ENCODE measurements at places on chromosomes 11 and 22.

GRCh38 chr11:911031-911889 is 650 bp upstream of the CHID1 start:
- peak; percentile 43 for DNase-seq

- no peak for DNase-seq
Observed at GRCh38 chr22:31814942-31815341, 61.1 kb downstream of the DEPDC5 start.

GRCh38 chr11:71096751-71097388 is 155.5 kb downstream of the SHANK2 start:
- DNase-seq = no peak

- DNase-seq = peak; percentile 14
Observed at GRCh38 chr11:115672999-115673411, 168.8 kb upstream of the CADM1 start.

DNA sequence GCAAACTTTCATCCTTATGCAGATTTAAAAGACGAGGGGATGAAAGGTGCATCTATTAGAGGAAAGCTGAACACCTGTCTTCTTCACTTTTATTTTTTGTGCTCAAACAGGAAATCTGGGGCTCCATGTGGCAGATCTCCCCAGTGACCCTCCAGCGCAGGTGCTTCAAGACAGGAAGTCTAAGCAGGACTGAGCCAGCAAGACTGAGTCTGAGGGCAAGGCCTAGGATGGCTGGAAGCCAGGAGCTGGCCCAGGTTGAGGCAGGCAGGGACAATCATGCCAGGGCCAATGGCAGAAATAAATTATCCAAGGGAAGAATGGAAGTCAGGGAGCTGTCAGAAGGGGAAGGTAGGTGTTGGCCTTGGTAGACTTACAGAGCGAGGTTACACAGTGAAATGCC is 101.1 kb upstream of the SPON1 start:
- no peak for DNase-seq

DNA sequence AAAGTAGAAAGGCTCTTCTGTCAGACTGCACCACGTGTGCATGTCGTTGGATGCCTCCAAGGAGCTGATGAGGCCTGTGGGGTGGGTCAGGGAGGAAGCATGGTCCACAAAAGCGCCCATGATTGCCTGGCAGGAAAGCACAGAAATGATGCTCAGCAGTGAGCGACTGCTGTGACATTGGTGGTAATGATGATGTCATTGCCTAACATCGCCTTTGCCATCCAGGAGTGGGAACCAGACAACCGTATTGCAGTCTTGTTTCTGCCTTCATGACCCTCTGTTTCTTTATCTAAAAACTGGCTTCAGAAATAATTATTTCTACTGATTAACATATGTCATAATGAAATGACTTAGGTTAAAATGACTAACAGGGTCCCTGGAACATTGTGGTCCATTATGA is 477.8 kb upstream of the B3GAT1 start:
- no peak for DNase-seq

DNA sequence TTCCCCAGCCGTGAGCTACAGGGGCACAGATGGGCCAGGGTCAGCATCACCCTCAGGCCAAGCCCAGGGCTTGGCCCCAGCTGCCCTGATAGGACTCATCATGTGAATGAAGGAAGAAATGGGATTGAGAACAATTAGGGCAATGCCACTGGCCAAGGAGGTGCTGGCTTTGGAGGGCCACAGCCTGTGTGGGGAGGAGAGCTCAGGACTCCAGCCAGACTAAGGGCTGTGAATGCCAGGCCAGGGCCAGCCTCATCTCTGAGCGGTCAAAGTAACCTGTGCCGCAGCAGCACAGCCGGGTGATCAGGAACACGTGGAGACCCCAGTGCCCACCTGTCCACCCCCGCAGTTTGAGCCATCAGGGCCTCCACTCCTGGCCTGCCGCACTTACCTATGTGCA is 10.1 kb downstream of the CHID1 start:
- DNase-seq = no peak

DNA sequence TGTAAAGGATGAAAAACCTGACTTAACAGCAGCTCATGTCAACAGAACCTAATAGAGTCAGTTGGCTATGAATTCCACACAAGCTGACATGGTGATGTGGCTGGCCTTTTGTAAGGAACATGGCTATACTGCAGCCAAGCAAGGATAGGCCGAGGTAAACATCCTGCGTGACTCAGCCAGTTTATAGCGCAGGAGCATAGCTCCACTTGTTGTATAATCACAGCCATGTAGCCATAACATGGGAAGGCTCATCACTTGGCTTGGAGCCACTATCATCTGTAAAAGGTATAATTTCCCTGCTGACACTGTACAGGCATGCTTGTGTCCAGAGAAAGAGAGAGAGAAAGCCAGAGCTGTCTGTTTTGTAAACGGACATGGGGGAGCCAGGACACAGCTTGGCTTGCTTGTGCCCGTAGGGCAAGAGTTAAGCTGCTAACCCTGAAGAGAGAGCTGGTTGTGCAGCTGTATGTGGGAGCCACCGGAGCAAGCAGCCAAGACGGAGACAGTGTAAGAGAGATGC is 104.4 kb upstream of the PLET1 start:
- DNase-seq = peak; percentile 79

DNA sequence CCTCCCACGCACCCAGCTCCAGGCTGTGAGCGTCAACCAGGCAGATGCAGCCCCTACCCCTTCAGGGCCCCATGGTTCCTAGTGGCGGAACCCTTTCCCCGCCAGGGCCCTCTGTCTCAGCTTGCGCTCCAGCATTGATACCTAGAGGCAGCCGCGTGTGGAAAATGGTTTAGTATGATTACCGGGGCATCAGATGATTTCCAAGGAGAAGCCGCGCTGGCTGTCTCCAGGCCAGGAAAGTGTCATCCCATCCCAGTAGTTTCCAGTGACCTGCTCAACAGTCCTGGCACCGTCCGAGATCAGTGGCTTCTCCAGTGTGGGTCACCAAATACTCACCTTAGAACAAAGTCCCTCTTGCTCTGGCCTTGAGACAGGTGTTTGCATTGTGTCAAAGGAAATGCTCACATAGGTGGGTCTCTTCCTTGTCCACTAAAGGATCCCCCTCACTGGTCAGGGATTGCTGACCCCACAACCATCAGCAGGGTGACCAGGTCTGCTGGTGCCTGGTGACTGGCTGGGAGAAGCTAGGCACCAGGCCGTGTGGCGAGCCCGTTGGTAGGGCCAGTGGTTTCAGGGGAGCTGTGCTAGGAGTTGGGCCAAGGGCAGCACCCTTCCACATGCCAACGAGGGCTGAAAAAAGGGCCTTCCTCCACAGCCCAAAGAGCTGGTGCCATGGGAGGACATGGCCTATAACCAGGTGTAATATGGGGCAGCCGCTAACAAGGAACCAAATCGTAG is 109.4 kb downstream of the MORC2 start:
- no peak for DNase-seq

DNA sequence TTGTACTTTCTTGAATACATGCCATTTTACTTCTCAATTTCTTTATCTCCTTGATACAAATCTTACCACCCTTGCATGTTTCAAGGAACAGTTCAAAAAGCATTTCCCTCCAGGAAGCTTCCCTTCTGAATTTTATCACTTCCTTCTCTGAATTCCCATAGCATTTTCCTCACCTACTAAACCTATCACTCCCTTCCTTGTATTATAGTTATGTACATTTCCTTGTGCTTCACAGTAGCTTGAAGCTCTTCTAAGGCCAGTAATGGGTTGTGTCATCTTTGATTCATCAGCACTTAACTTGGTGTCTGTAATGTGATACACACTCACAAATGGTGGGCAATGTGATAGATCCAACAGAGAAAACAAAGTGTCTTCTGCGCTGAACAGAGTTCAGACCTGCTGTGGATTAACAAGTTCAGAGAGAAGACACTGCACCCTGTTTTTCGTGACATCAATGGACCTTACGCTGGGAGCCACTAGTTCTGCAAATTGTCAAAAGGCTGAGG is 127.5 kb downstream of the CCDC81 start:
- no peak for DNase-seq

GRCh38 chr11:120398132-120398531 is 61.9 kb downstream of the ARHGEF12 start:
- no peak for DNase-seq

DNA sequence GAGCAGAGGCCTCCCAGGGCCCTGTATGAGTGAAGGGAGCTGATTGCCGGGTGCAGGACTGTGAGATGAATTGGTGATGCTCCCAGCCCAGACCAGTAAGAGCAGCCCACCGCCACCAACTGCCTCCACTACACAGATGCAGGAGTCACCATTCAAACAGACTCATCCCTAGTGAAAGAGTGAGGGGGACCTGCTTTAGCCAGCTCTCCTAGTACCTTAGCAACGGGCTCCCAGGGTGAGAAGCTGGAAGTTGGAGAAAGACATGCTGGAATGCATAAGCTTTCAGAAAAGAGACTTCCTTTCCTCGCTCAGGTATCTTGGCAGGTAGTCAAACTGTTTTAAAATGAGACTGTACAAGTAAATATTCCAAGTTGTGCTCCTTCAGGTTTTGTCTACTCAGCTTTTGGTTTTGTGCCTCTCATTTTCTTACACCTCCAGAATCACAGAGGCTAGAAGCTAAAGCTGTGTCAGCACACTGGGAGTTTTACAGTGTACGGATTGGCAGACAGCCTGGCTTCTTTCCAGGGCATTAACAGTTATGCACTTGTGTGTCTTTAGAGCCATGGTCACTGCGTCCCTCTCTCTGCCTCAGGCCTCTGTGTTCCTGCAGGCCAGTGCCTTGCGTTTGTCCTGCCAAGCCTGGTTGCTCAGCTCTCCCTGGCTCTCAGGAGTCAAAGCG is 146.2 kb downstream of the ATXN10 start:
- no peak for DNase-seq

- DNase-seq = no peak
Observed at GRCh38 chr22:49481659-49482399, 345.8 kb downstream of the BRD1 start.

DNA sequence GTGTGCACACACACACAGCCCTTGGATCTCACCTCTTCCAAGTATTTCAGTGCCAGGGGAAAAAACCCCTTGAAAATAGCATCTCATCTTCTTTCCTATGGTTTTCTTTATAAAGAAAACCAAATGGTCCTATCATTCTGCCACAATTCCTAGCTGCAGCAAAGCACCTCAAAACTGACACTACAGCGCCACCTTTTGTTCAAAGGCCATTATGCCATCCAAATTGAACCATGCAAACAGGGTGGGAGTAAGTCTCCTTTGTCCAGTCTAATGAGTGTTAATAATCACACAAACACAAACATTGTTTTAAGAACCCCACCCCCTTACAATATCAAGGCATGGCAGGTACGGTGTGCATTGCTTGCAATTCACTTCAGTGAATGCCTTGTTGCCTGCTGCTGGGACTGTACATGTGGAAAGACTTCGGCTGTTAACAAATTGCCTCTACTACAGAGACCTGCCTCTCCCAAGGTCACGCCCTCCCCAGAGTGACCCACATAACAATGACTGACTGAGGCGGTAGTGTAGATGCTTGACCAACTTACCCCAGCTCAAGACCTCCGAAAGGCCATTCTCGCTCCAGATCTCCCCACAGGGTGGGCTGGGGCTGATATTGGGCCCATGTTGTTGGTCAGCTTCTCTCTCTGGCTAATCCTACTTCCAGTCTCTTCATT is 31.7 kb downstream of the FAM181B start:
- DNase-seq = peak; percentile 11

DNA sequence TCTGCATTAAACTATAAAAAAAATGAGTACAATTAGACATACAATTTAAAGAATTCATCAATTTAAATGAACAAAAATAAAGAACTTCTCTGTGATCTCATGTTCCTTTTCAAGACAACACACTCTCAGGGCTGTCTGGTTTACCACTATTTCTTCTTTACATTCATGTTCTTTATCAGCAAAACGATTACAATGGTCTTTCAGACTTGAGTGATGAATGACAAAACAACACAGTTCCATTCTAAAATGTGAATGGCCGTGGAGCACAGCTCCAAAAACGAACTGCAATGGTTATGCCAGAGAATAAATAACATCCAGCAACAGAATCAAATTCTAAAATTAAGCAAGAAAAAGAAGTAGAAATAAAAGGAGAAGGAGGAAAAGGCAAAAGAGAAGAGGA is 113.1 kb downstream of the CADM1 start:
- no peak for DNase-seq

- DNase-seq = no peak
Observed at GRCh38 chr22:33083212-33083611, 25.0 kb upstream of the SYN3 start.

DNA sequence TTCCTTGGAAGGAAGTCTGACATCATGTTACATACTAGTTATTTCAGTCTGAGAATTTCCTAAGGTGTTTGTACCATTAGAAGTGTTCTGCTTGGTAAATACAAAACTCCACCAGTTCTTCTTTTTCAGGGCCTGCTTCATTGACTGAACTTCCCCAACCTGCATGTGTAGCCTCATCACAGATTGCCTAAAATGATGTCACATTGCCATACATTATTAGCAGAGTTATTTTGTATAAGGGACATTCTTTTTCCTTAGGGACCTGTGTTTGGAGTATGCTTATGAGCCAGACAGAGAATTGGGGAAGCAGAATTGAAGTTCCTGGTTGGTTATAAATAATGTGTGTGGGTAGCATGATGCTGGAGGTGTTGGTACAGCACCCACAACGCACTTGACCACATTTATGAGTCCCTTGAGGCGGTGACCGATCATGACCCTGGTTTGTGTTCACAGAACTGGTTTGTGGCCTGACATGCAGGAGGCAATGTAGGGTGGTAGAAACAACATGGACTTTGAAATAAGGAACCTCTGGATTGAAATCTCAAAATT is 16.4 kb upstream of the MMP7 start:
- no peak for DNase-seq

DNA sequence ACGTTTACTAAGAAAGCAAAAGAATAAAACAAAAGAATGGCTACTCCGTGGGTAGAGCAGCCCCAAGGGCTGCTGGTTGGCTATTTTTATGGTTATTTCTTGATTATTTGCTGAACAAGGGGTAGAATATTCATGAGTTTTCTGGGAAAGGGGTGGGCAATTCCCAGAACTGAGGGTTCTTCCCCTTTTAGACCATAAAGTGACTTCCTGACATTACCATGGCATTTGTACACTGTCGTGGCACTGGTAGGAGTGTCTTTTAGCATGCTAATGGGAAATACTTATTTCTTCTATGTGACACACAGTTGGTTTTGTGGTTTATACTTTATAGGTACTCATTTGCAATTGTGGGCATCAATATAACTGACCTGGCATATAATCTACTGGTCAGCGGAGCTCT is 56.3 kb downstream of the SLN start:
- no peak for DNase-seq

- no peak for DNase-seq
Observed at GRCh38 chr11:11732116-11732515, 109.7 kb upstream of the USP47 start.

- DNase-seq = no peak
Observed at GRCh38 chr22:43109921-43110443, 568 bp upstream of the BIK start.

Measured in fibroblast of gingiva (primary cell).